GOT3 (cell line): ENCODE measurements at places on chromosomes 5 and 9.

- DNase-seq, result no peak
Observed at GRCh38 chr5:10250806-10251276, 761 bp downstream of the CCT5 start.

DNA sequence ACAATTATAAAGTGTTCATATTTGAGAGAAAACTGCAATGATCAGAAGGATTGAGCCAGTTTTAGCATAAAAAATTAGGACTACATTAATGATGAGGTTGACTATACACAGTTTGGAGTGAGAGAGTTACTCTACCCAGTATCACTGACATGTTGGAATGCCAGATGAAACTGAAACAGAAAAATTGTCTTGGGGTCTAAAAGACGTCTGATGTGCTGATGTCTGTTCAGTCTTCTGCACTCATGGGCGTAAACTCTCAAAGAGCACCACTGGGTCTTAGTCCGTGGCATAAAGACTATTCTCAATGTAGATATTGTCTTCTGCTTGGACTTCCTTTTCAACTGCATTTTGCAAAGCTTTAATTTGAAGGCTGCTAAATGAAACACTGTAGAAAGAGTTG lies 29.5 kb downstream of the HAVCR1 start:
- DNase-seq, result no peak

DNA sequence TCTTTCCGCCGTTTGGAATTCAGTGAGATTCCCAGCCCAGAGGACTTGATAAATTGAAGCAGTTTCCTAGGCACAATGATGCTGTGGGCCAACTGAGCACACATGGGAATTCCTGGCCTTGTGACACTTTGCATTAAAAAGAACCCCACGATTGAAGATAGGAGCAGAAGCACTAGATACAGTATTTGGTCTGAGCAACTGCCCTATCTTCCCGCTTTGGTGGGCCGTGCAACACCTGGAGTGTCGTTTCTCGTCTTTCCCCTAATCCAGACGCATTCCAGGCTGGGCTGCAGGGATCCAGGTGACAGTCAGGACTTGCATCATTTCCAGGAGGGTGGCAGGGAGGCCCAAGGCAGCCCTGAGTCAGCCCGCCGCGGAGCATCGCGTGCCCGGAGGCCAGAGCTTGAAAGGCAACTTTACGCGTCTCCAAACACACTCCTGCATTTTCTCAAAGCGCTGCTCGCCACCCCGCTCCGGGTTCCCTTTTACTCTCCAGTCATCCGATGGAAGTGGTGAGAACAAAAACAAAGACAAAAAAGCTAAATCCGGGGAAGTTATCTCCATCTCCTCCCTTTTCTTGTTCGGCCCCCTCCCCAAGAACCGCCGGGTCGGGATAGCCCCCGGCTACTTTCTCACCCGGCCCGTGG lies 753 bp upstream of the STC2 start:
- DNase-seq, result peak; percentile 49

- no peak for DNase-seq
Observed at GRCh38 chr5:139051392-139051791, 146.8 kb downstream of the SIL1 start.

- no peak for DNase-seq
Observed at GRCh38 chr5:133938039-133938821, 30.2 kb downstream of the C5orf15 start.

GRCh38 chr5:9507974-9508373 lies 37.9 kb downstream of the SEMA5A start:
- DNase-seq, result no peak

DNA sequence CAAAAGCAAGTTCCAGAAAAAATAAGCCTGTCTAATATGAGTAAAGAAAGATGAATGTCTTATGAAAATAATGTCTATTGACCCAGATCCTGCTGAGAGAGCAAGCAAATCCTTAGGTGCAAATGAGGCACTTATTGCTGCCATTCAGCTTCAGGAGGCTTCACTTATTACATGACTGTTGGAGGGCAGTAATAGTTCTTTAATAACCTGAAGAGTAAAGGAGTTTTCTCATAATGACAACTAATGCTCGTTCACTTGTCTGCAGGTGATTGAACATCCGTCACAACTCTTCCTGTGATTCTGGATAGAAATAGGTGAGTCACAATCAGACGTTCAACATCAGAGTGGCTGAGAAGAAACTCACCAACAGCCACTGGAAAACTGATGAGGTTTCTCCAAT lies 58.3 kb downstream of the SPOCK1 start:
- no peak for DNase-seq

DNA sequence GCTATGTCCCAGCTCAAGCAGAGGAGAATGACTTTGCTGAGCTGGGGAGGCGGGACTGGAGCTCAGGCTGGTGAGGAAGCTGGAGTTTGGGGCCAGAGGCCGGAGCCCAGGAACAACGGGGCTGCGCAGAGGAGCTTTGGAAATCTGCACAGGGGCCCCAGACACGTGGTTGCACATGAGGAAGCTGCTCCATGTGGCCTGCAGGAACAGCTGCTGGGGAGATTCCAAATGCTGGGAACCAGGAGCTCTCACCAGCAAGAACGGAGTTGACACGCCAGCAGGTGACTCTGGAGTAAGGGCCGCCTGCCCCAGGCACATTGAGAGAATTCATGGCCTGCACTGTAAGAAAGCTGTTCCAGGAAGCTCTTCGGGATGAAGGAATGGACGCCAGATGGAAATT lies 91.0 kb downstream of the OLFM1 start:
- no peak for DNase-seq

GRCh38 chr5:141692919-141693725 lies 11.1 kb upstream of the ARAP3 start:
- no peak for DNase-seq

- no peak for DNase-seq
Observed at GRCh38 chr9:127660886-127661741, 45.7 kb upstream of the CFAP157 start.

DNA sequence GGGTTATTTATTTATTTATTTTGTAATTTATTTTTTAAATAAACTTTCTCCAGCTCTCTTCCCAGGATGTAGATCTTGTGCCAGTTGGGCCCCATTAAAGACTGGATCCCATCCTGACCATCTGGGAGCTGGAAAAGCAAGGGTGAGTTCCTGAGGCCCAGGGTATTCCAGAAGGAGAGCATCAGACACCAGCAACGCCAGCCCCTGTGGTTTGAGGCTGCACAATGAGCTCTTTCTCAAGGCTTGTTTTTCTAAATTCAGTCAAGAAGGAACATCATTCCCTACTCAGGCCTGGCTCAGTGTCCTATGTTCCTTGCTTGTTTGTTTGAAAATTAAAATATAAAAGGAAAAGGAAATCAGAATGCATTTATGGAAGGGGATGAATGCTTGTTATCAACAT lies 313.3 kb downstream of the EBF1 start:
- DNase-seq, result no peak

DNA sequence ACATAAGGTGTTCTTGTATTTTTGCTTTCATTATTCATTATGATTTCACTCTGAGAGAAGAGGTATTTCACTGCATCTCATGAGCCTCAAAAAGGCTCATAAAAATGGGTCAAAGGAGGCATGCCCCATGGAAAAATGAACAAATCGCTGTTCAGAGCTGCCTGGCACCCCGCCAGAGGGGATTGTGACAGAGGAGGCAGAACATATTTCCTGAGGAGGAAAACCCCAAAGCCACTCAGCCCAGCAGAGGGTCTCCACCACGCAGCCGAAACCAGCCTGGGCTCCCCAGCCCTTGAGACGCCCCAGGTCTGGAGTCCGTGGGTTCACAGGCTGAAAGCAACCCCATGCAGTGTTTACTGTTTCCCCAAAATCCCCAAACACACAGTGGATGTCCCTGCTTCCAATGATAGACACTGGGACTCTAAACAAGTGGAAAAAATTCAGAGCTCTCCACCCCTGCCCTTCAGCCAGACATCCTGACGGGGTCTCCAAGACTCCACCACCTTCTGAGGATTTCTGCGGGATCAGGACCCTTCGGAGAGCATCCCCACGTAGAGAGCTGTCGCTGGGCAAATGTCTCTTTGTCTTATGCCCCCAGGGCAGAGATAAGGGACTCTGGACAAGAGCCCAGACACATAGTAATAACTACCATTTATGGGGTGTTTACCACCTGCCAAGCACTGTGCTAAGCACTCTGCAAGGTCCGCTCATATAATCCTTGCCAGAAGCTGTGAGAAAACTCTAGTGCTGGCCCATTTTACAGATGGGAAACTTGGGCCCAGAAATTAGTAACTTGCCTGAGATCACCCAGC lies 122.3 kb downstream of the PAX5 start:
- no peak for DNase-seq

- DNase-seq, result no peak
Observed at GRCh38 chr5:108669462-108669861, 78.2 kb upstream of the FER start.

DNA sequence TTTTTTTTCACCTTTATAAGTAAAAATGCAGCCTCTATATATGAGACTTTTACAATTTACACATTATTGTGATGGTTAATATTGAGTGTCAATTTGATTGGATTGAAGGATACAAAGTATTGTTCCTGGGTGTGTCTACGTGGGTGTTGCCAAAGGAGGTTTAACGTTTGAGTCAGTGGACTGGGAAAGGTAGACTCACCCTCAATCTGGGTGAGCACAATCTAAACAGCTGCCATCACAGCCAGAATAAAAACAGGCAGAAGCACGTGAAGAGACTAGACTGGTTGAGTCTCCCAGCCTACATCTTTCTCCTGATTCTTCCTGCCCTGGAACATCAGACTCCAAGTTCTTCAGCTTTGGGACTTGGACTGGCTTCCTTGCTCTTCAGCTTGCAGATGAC lies 132.8 kb upstream of the DPYSL3 start:
- DNase-seq, result no peak

- DNase-seq, result no peak
Observed at GRCh38 chr5:95986937-95987520, 25.4 kb upstream of the ELL2 start.

- DNase-seq, result no peak
Observed at GRCh38 chr5:59430066-59430685, 463.4 kb downstream of the PDE4D start.

- DNase-seq, result no peak
Observed at GRCh38 chr9:115025721-115026120, 92.2 kb downstream of the TNC start.

DNA sequence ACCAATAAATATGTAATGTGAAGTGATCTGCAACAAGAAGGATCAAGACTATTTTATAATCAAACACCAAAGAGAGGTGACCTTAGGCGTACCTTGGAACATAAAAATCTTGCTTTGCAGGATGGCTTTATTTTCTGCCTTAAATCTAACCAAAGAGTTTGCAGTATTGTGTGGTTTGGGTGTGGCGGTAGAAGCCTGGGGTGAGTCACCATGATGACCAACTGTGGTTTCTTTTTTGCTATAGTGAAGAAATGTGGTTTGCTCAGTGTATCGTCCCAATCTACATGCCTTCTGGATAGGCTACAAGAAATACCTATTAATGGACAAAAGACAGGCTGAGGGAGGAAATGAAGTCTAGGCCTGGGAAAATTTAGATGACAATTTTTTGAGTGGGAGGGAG lies 5.1 kb upstream of the CAST start:
- peak; percentile 36 for DNase-seq

DNA sequence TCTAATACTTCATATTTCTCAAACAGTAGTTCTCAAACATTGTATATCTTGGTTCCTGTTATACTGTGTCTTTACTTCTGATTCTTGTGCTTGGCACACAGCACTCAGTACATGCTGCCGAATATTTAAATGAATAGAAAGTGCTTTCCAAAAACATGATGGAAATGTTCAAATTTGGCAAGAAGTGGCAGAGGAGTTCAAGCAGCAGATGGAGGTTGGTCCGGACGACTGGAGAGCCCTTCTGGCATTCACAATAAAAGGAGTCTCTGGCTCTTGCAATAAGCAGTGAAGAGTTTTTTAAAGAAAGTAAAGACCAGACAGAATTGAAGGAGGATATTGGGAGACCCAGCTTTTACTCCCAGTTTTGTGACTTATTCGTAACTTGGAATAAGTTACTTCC lies 36.3 kb downstream of the TSTD2 start:
- no peak for DNase-seq

- no peak for DNase-seq
Observed at GRCh38 chr5:83846624-83847350, 126.1 kb upstream of the HAPLN1 start.

- DNase-seq, result no peak
Observed at GRCh38 chr5:148633067-148633377, 21.3 kb downstream of the HTR4 start.

GRCh38 chr5:68739752-68740151 lies 354.1 kb upstream of the SLC30A5 start:
- DNase-seq, result no peak

GRCh38 chr5:95449460-95449859 lies 58.3 kb downstream of the FAM81B start:
- DNase-seq, result no peak

DNA sequence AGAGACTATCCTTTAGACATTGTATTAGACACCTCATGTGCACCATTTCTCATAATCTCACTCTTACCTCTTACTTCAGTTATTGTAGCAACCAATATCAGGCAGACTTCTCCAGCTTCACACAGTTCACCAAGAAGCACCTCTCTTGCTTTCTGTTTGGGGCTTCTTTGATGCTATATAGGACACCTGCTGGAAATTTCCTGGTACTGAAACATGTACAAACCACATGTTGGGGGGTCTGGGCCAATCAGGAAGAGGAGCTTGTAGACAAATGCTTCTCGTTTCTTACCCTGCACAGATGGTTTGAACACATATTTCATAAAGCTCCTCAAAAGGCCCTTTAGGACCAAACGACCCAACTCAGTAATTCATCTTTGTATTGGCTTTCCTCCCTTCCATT lies 212.1 kb downstream of the IZUMO3 start:
- DNase-seq, result no peak

- no peak for DNase-seq
Observed at GRCh38 chr5:125559296-125559695, 812.9 kb upstream of the ZNF608 start.

DNA sequence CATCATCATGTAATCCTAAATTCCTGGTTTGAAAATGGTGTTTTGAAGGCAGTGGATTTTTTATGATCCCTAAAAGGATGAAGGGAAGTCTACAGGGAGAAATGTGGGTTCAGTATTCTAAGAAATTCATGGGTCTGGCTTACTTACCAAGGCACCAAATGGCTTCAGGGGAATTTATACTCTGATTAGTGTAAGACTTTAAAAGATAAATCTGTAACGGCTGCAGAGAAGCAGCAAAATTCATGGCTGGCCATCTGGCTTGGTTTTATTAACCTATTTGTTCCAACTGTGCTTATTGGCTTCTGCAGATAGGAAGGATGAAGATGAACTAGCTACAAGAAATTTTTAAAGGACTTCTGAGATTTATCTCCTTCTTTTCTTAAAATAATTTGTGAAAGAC lies 222.8 kb downstream of the TENT4A start:
- no peak for DNase-seq

- DNase-seq, result no peak
Observed at GRCh38 chr5:159003045-159004030, 96.4 kb downstream of the EBF1 start.

DNA sequence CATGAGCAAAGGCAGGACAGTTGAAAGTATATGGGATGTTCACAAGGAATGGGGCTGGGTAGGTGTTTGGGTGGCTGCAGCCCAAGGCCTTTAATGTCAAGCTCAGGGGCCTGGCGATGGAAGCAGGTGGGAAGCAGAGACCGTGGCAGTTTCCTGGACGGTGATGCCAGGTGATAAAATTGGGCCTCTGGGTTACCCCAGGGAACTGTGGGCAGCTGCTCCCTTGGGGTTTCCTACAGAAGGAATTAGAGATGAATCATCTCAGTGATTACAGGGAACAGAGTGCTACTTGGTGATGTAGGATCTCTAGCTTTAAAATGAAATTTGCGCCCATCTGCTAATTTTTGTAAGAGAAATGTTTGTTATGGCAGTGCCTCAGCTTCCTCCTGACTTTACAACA lies 39.2 kb downstream of the TSTD2 start:
- no peak for DNase-seq
